ENCODE measurements at places on chromosomes 16 and 17.

- DNase-seq, result no peak
Observed at GRCh38 chr16:19810817-19811731, 73.6 kb downstream of the GPRC5B start.

GRCh38 chr17:31456814-31457213 lies 65.3 kb downstream of the RAB11FIP4 start:
- no peak for DNase-seq

- peak; percentile 14 for DNase-seq
Observed at GRCh38 chr16:25143928-25144327, 32.4 kb downstream of the LCMT1 start.

GRCh38 chr17:3558603-3559269 lies 1.1 kb upstream of the TRPV3 start:
- no peak for DNase-seq

DNA sequence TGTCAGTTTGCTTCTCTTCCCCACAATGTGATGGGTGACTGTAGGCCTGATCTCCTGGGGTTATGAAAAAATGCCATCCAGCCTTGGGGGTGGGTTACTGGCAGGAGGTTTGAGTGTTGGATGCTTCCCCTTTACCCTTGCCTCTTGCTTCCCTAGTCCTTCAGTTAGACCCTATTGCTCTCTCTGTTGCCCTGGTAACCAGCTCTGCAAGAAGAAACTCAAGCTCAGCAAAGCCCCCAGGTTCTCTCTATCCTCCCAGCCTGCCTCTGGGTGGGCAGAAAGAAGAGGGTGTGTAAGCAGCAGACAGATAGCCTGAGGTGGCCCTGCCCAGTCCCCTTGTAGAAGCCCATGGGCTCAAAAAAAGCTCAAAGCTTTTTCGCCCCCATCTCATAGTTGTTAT lies 2.8 kb upstream of the RAPGEFL1 start:
- no peak for DNase-seq

- DNase-seq, result no peak
Observed at GRCh38 chr17:20084621-20085282, 75.6 kb downstream of the SPECC1 start.

- no peak for DNase-seq
Observed at GRCh38 chr17:80169784-80170500, at the start of gene CARD14. CARD14 (plus strand) TSS chr17:80170030; CDS start chr17:80181439, 11,409 bp downstream.

- DNase-seq, result peak; percentile 88
Observed at GRCh38 chr17:34146440-34147043, 108.5 kb upstream of the CCL2 start.

DNA sequence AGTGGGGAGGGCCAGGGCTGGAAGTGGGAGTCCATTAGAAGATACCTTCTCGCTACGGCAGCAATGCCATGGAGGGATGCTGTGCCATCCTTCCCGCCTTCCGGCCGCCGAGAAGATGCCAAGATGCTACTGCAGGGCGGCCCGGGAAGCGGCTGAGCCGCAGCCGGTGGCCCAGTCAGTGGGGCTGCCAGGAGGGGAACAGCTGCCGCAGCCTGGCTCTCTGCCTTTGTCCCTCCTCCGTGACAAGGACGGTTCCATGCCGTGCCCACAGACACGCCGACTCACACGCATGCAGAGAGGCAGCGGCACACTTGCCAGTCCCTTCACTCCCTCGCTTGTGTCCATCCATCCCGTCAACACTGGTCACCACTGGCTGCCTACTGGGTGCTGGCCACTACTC lies 20.2 kb upstream of the NCBP3 start:
- DNase-seq, result no peak

DNA sequence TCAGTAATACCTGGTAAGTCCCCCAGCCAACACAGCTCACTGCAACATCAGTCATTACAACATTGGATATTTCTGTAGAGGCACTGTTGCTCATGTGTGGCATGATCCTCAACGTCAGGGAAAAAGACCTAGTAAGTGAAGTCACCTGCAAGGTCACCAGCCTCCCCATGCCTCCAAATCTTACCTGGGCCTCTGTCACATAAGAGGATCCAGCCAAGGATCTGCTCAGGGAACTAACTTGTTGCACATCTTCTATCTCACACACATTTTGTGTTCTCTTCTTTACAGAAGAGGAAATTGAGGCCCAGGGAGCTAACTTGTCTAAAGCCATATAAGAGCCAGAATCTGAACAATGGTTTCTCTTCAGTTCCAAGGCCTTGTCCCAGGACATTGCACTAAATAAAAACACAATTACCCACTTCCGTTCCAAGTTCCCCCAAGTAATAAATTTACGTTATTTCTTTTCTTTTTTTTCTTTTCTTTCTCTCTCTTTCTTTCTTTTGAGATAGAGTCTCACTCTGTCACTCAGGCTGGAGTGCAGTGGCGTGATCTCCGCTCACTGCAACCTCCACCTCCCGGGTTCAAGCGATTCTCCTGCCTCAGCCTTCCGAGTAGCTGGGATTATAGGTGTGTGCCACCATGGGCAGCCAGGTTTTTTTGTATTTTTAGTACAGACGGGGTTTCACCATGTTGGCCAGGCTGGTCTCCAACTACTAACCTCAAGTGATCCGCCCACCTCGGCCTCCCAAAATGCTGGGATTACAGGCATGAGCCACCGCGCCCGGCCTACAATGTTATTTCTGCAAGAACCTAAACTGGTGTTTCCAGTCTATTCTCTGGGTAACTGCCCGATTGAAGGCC lies 1.3 kb downstream of the SHMT1 start:
- no peak for DNase-seq

GRCh38 chr17:1143573-1143972 lies 36.2 kb downstream of the ABR start:
- peak; percentile 85 for DNase-seq

GRCh38 chr17:41914358-41914766 lies 4.4 kb downstream of the ACLY start:
- no peak for DNase-seq

DNA sequence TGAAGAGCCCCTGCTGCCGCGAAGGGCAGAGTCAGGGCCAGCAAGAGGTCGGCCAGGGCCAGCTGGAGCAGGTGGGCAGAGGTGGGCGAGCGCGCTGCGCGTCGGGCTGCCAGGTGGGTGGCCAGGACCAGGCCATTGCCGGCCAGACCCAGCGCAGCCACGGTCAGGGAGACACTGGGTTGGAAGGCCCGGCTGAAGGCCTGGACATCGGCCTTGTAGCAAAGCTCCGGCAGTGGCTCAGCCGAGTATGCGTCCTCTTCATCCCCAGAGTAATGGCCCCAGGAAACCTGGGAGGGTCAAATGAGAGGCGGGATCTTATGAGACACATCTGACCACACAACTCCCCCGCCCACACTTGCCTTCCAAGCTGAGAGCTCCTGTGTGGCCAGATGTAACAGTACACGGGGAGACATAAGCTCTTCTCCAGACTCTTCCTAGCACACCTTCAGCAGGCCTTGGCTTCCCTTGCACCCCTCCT lies 1.3 kb downstream of the CCR10 start:
- DNase-seq, result peak; percentile 82

GRCh38 chr17:31908386-31908785 lies 6.9 kb upstream of the UTP6 start:
- DNase-seq, result no peak

DNA sequence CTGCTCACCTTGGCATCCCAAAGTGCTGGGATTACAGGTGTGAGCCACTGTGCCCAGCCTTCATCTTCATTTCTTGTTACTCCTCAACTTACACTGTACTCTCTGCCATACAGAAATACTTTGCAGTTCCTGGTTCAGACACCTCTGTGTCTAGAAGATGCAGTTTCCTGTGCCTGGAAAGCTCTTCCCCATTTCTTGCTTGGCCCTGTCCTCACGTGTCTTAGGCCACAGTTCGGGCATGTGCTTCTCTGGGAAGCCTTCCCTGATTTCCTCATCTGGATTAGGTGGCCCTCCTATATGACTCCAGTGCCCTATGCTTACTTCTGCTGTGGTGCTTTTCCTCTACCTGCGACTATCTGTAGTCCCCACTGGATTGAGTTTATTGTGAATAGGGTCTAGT lies 26.5 kb upstream of the CDR2 start:
- DNase-seq, result no peak

DNA sequence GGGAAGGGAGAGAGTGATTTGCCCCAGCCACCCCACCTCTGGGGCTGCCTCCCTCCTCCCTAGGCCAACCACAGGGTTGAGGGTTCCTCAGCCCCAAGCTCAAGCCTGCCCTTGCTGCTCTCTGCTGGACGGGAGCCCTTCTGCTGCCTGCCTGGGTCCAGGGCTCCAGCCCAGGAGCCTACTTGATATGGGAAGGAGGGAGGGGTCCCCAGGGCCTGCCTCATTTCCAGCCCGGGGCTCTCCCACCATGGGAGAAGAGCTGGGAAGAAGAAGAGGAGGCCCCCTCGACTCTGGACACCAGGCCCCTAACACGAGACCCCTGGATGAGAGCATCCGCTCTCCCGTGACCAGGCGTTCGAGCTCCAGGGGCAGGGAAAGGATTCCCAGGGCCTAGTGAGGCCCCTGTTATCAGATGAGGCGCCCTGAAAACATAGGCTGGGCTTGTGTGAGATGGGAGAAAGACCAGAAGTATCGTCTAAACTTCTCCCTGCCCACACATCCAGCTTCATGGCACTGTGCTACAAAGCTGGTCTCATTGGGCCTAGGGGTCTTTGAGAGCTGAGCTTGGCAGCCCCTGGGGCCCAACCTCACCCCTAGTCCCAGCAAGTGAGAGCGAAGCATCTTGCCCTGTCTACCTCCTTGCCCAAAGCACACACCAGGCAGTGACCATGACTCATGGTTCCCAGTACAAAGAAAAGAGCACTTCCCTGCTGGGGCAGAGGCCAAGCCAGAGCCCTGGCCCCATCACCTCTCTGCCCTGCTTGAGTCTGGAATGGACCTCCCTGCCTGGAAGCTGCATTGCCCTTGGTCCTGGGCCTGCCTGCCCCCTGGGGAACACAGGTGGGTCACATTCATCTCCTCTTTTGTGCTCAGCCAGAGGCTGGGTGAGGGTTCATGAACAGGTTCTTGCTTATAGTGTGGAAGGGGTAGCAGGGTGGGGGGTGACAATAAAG lies 987 bp downstream of the SLC16A5 start:
- no peak for DNase-seq

GRCh38 chr17:54270499-54270898 lies 447.8 kb downstream of the KIF2B start:
- DNase-seq, result no peak

GRCh38 chr17:12098568-12098967 lies 77.9 kb downstream of the MAP2K4 start:
- no peak for DNase-seq

DNA sequence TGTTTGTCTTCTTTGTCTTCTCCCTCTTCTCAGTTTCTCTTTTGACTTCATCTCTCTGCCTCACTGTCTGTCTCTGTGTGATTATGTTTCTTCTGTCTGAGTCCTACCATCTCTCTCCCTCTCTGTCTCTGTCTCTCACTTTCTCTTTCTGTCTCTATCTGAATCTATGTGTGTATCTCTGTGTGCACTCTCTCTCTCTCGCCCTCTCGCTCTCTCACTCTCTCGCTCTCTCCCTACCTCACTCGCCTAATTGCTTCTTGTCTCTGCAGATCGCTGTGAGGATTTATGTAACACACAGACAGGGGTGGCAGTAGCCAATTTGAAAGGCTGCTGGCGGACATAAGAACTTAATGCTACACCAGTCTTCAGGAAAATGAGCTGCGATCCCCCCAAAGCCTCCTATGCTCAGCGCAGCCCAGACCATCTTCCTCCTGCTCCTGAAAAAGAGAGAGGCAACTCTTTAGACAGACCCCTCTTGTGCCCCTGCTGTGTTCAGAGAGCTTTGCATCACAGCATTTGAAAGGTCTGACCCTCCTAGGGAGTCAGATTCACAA lies 140.9 kb downstream of the CCT6B start:
- DNase-seq, result peak; percentile 71

- no peak for DNase-seq
Observed at GRCh38 chr16:8519179-8519578, 71.1 kb downstream of the TMEM114 start.

DNA sequence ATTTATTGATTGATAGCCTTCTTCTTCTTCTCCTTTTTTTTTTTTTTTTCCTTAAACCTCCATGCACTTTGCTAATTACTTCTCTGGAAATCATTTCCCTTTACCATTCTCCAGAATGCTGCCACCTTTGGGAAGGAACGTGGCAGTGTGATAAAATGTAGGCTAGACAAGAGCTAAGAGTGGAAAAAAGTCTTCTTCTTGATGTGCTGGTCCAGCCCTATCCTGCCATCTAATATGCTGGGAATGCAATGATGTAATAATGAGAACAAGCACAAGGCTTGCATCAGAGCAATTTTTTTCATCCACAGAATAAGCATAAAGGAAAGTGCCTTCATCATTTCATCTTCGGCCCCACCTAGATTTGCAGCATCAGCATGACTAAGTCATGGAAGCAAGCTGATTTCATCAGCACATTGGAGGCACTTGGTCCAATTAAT lies 128.7 kb upstream of the ZFHX3 start:
- no peak for DNase-seq

DNA sequence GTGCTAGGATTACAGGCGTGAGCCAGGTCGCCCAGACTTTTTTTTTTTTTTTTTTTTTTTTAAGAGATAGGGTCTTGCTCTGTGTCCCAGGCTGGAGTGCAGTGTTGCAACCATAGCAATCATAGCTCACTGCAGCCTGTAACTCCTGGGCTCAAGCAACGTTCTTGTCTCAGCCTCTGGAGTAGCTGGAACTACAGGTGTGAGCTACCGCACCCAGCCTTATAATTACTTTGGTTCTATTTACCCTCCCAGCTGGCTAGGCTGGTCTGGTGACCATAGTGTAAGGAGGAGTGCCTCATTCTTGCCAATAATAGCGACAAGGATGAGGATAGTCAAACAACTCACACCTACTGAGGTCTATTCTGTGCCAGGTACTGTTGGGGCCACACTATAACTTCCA lies 39.6 kb upstream of the USP7 start:
- DNase-seq, result no peak

DNA sequence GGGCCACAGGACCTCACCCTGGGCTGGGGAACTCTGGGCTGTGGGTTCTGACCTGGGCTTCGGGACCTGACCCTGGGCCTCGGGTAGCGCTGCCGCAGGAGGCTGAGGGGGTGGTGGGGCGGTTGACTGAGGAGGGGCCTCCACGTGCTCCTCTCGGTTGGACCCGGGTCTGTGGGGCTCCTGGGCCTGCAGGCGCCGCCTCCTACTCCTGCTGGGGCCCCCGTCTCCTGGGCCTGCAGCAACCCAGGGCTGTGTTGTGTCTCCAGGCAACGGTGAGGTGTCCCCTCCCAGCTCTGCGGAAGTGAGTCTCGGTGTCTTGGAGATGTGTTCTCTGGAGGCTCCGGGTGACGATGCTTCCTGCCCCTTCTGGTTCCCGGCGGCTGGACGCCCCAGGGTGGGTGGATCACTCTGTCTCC lies 41.5 kb upstream of the GNG13 start:
- no peak for DNase-seq

GRCh38 chr16:75322740-75323139 lies 71.3 kb upstream of the BCAR1 start:
- no peak for DNase-seq

GRCh38 chr16:20504418-20504817 lies 53.1 kb downstream of the ACSM2A start:
- no peak for DNase-seq

DNA sequence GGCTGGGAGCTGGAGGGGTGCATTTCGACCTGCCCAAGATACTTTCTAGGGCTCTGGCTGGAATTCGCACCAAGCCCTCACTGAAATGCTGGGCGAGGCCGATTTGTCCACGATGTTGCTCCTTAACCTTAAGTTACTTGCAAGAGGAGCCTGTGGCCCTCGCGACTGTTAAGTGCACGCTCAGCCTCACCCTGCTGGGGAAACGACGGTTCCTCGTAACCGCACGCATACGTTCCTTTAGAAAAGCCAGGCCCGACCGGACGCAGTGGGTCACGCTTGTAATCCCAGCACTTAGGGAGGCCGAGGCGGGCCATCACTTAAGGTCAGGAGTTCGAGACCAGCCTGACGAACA lies 607 bp upstream of the NCOR1 start:
- DNase-seq, result no peak
